Neural crest cell (in vitro differentiated cells): ENCODE measurements at places on chromosomes 7 and 10. TPM values are rescaled to one million over a fixed set of nuclear protein-coding genes. Genes with fewer than 3 reads are reported as not detected.

- H3K4me1 ChIP-seq: no peaks in the 10 kb centered on the region
- H3K27me3 ChIP-seq: peaks cover 46% of the 10 kb centered on the region
- no peaks in the 10 kb centered on the region for H3K36me3 ChIP-seq
- no peak overlapping the region for H3K27ac ChIP-seq
- H3K4me3 ChIP-seq: no peak overlapping the region
Observed at GRCh38 chr7:97685952-97686351, 45.9 kb upstream of the TAC1 start.

CFAP69 gene
- total RNA-seq: 2.5 TPM in 2 replicates

SLC35B4 gene
- total RNA-seq: 47.1 and 51.7 TPM in 2 replicates

GRCh38 chr10:5588603-5589002 lies 63.8 kb downstream of the CALML3 start:
- H3K4me1 ChIP-seq: peaks cover 61% of the 10 kb centered on the region
- no peaks in the 10 kb centered on the region for H3K36me3 ChIP-seq
- no peaks in the 10 kb centered on the region for H3K27me3 ChIP-seq
- H3K4me3 ChIP-seq: no peak overlapping the region
- H3K27ac ChIP-seq: no peak overlapping the region

ENKUR gene
- total RNA-seq: 1.7 and 2.0 TPM in 2 replicates
